Muscle of arm (tissue), 14 donors: ENCODE measurements at places on chromosomes 12 and 14.

DNA sequence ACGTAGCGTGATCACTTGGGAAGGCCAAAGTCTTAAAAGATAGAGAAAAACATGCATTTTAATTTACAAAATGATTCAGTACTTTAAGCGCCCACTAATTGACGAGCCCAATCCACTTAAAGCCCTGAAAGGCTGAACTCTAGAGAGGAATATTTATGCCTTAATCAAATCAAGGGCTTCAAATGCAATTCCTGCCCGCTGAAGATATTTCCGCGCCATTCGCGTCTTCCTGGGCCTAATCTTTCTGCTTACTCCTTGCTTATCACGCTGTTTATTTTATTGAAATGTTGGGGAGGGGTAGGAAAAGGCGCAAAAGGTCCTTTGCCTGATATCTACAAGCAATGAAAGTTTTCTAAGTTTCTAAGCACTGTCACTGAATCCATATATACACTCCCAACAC lies 4.0 kb downstream of the TBX3 start:
- no peak for DNase-seq

GRCh38 chr12:42617622-42618021 lies 28.1 kb upstream of the PRICKLE1 start:
- no peak for DNase-seq

GRCh38 chr12:15253990-15254389 lies 32.8 kb upstream of the RERG start:
- no peak for DNase-seq

- no peak for DNase-seq
Measured at GRCh38 chr14:88791629-88792472, 902 bp downstream of the EML5 start.

- no peak for DNase-seq
Measured at GRCh38 chr12:95582230-95583058, 31.2 kb upstream of the USP44 start.

- no peak for DNase-seq
Measured at GRCh38 chr12:46354802-46355199, 17.8 kb downstream of the SLC38A2 start.

- no peak for DNase-seq
Measured at GRCh38 chr14:84850595-84850994, 679.3 kb upstream of the FLRT2 start.

DNA sequence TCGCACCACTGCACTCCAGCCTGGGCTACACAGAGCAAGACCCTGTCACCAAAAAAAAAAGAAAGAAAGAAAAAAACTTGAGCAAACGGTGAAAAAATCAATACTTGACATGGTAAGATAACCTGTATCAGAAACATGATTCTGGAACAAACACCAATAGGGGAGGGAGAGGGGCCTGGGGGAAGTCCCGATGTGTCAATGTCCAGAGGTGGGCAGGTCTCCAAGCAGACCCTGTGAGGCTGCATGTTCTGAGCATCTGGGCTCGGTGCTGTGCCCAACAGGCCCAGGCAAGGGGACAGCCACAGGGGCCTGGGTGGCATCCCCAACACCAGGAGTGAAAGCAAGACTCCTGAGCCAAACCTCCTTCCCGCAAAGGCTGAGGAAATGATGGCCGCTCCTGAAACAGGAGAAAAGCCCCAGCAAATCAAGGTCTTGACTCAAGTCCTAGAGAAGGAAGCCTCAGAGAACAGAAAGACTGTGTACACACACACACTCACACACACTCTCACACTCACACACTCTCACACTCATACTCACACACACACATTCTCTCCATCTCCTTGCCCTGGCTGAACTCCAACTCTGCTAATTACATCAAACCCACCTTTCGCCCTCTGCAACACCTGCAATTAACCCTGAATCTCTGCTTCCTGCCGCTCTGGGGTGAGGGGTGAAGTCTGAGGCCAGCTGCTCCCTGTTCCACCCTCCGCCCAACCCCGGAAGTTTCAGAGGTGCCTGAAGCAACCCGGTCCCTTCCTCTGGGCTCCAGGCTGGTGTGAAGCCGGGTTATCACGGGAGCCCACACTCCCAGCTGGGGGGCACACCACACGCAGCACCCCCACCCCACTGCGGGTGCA lies 20.4 kb downstream of the CCDC88C start:
- no peak for DNase-seq
